Stimulated activated CD4-positive, alpha-beta T cell treated with anti-CD3 and anti-CD28 coated beads, Interleukin-2, amount 100 ng/mL, for 4 hours (primary cell): ENCODE measurements at places on chromosomes 12 and 14.

- DNase-seq = no peak
Observed at GRCh38 chr12:14239935-14240872, 125.3 kb upstream of the ATF7IP start.

DNA sequence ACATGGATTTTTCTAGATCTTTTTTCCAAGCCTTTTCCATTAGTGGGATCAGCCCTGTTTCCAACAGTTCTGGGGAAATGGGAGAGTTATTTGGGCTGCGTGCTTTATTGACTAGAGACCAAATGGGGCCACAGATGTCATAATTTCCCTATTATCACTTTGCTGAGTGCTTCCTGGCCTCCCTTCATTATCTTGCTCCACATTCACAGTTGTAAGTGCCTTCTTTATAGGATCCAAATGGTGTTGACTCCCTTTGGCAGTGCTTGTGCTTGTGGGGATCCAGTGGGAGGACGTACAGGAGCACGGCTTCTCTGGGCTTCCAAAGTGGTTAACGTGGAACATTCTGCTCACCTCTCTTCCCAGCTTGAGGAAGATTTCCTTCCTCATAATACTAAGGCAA, 141.0 kb upstream of the RMST start:
- no peak for DNase-seq

GRCh38 chr14:23518709-23519108, 32.9 kb downstream of the ZFHX2 start:
- no peak for DNase-seq

- no peak for DNase-seq
Observed at GRCh38 chr12:57940915-57941164, 527 bp upstream of the ATP23 start.

DNA sequence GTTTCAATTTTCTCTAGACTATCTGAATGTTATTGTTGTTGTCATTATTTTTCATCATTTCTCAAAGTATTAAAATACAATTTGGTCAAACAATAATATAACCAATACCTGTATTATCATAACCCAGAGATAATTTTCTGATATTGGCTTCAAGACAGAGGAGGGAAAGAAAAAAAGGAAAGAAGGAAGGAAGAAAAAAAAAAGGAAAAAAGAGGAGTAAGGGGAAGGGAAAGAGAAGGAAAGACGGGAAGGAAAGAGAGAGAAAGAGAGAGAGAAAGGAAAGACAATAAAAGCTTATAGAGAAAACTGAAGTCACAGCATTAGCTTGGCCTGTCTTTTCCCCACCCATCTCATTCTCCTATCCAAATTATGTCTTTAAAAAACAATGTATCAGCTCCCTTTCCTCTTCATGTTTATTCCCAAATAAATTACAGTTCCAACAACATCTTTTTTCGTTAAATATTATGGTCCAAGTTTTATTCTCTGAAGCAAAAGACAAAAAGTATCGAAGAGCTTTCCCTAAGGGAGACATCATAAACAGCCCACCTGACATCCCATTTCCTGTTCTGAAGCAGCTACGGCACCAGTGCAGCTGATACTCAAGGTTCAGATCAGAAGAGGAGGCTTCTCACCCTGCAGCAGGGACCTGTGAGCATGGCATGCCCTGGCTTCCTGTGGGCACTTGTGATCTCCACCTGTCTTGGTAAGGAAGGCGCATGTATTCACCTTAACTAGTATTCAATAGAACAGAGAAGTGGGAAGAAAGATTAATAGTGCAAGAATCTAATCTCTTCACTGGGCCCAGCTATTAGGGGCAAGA, 308.3 kb downstream of the DAD1 start:
- DNase-seq = no peak

- no peak for DNase-seq
Observed at GRCh38 chr12:130179191-130179590, 16.9 kb downstream of the FZD10 start.

DNA sequence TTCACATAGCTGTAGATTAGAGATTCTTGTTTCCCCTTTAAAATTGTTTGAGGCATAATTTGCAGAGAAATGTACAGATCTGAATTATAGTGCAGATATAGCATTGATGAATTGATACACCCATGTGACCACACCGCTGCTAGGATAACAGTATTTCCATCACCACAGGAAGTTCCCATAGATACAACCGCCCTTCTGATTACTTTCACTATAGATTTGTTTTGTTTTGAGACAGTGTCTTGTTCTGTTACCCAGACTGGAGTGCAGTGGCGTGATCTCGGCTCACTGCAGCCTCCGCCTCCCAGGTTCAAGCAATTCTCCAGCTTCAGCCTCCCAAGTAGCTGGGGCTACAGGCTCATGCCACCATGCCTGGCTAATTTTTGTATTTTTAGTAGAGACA, 8.8 kb upstream of the ASPG start:
- no peak for DNase-seq

DNA sequence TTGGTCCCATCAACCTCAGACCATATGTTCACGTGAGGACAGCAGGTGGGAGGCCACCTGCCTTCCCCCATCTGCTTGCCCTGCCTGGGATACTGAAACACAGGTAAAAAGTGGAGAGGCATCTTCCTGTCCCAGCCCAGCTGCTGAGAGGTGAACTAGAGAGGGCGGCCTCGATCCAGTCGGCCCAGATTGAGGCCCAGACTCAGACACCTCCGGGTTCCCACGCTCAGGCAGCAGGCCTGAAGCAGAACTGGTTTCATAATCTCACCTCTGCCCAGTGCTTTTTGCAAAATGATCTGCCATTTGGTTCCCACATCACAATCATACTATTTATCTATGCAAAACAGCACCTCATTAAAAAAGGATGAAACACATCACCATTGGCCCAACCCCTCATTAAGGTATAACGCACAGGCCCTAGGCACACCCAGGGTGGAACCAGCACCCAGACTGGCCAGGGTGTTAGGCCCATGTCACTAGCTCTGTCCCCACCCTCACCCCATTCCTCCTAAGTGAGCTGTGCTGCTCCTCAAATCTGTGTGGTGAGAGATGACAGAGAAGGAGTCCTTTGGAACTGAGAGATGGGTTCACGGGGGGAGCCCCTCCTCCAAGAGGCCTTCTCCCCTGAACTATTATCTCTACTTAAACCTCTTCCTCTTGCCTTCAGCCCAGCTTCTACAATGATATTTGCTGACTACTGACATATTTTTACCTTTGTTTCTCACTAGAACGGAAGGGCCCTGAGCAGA, 81.1 kb downstream of the ZFP36L1 start:
- DNase-seq = no peak

- DNase-seq = no peak
Observed at GRCh38 chr14:69850086-69850735, 29.0 kb upstream of the SMOC1 start.

DNA sequence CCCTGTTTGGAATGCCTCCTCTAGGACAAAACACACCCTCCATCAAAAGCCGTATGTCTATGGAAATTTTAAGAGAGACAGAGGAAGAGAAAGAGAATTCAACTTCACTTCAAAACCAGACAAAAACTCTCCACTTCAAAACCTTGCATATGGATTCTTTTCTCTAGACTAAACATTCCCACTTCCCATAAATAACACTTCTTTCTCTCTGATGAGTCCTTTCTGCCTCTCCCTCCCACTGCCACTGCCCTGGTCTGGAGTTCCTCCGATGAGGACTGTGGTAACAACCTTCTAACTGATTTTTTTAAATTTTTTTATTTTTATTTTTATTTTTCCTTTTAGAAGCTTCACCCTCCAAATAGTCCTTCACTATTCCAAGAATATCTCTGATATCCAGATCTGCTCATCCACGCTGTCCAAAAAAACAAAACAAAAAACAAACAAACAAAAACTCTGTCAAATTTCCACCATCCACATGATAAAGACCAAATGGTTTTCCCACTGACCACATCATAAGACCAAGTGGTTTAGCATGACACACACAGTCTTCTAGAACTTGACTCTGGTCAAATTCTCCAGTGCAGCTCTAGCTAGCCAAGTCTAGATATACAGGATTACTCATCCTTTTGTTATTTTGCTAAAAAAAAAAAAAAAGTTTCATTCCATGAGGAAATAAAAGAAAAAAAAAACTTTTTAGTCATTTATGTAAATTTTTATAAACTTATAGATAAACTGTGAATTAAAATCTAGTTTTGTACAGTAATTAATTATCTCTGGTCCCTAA, 256.0 kb downstream of the PPFIA2 start:
- DNase-seq = no peak

DNA sequence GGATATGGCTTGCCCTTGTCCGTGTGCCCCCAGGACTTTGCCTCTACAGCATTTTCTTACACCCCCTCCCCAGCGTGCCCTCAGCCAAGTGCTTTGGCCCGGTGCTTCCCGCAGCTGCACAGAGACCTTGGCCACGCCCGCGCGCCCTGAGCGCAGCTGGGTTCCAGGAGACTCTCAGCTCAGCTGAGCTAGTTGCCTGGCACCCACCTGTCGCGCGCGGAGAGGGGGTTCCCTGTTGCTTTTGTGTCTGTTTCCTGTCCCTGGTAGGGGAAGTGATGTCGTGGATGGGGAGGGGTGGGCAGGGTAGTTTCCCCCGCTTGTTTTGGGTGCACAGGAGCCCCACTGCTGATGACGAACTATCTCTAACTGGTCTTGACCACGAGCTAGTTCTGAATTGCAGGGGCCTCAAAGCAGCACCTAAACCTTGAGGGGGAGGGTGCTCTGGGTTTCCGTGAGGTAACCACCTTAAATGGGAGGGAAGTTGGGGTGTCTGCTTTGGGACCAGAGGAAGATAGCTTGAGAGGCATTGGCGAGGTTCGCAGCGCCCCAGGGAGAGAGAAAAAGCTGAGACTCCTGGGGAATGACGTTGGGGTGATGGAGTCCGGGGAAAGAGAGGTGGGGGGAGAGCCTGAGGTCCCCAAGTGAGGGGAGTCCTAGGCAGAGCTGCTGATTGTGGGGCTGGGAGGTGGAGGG, 1.5 kb downstream of the DIO3 start:
- DNase-seq = no peak

DNA sequence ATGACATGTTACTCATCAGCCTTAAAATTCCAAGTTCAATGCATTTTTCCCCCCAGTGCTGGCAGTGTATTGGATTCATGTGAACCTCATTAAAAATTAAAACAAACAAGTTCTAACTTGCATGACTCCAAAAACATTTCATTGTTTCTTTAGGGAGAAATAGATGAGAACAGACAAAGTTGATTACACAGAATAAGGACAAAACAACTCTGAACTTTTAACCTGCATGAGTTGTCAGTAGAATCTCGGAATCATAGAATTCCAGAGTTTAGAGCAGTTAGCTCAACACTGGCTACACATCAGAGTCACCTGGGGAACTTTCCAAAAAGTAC, 127.5 kb downstream of the TMX1 start:
- no peak for DNase-seq

- no peak for DNase-seq
Observed at GRCh38 chr14:77011245-77011644, 17.3 kb downstream of the IRF2BPL start.

- DNase-seq = no peak
Observed at GRCh38 chr14:75022655-75023054, 19.9 kb downstream of the EIF2B2 start.

DNA sequence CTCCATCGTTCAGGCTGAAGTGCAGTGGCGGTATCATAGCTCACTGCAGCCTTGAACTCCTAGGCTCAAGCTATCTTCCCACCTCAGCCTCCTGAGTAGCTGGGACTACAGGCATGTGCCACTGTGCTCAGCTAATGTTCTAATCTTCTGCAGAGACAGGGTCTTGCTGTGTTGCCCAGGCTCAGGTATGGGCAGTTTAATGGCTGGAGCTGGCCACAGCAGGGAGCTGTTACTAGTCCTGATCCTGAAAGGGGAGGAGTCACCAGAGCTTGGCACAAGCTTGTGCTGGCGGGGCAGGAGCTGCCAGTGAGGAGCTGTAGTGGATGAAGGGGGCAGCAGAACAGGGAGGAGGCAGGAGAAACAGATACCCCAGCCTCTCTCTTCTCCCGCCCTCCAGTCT, 10.6 kb downstream of the TMEM120B start:
- no peak for DNase-seq

DNA sequence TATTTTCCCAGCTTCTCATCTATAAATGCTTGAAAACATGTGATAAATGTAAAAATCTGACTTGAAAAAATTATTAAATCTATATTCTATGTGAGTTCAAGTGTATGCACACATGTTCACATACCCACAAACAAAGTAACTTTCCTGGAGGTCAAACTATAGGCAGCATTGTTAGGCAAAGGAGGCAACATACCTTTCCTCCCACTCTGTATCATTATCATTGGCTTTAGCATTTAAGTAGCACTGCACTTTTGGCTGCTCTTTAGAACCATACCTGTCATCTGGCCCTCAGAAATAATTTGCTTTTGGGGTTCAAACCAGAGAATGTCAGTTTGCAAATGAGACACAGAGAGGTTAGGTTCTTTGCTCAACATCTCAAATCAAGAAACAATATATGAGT, 102.4 kb upstream of the CCDC196 start:
- no peak for DNase-seq

- no peak for DNase-seq
Observed at GRCh38 chr14:104593241-104593701, 11.3 kb downstream of the TMEM179 start.

GRCh38 chr12:43480591-43480990, 71.4 kb downstream of the ADAMTS20 start:
- DNase-seq = no peak

- DNase-seq = no peak
Observed at GRCh38 chr14:48127674-48128073, 452.3 kb upstream of the MDGA2 start.

DNA sequence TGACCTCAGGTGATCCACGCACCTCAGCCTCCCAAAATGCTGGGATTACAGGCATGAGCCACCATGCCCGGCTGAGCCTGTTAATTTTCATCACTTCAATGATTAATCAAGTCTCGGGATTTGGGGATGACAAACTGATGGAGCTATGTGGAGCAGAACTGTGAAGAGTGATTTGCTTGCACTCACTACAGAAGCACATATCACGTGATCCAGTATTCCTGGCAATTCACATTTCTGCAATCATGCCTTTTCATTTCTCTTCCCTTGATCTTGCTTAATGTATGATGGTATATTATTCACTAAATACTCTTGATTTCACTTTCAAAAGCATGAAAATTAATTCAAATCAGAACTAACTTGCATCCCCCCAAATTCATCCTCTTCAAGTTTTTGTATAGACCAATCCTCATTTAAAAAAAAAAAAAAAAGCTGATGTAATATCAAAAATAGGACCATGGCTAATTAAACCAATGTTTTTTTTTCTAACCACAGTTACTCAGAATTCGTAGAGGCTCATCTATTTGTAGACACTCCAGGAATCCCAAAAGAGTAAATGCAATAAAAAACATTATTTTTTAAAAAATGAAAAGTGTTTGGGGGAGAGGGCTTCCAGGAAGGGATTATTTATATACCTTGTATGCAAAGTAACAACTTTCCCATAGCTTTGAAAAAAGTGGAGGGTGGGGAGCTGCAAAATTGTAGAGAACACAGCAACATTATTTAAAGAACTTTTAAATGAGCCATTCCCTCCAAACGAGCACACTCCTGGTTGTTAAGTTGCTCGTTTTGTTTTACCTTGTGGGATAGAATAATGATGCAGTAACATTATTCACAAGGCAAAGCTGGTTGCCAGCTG, 7.0 kb upstream of the ATXN2 start:
- no peak for DNase-seq

DNA sequence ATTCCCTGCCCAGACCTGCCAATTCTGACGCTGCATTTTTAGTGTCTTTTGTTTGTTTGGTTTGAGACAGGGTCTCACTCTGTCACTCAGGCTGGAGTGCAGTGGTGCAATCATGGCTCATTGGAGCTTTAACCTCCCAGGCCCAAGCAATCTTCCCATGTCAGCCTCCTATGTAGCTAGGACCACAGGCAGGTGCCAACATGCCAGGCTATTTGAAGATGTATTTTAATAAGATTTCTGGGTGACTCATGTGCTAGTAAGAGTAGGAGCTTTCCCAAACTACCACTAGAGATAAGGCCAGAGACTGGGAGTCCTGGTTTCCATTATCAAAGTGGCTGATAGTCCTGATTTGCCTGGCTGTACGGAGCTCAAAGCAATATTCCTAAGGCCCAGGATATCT, 693.3 kb downstream of the MED13L start:
- DNase-seq = no peak
